H4 (cell line): ENCODE measurements at places on chromosomes 4 and X.
A peak's percentile ranks its signal among the peaks of the same experiment; 100 is the strongest.

- peak; percentile 81 for DNase-seq
Measured at GRCh38 chr4:93776386-93777080, 52.0 kb upstream of the ATOH1 start.

- DNase-seq, result no peak
Measured at GRCh38 chr4:153929675-153930074, 140.8 kb upstream of the SFRP2 start.

DNA sequence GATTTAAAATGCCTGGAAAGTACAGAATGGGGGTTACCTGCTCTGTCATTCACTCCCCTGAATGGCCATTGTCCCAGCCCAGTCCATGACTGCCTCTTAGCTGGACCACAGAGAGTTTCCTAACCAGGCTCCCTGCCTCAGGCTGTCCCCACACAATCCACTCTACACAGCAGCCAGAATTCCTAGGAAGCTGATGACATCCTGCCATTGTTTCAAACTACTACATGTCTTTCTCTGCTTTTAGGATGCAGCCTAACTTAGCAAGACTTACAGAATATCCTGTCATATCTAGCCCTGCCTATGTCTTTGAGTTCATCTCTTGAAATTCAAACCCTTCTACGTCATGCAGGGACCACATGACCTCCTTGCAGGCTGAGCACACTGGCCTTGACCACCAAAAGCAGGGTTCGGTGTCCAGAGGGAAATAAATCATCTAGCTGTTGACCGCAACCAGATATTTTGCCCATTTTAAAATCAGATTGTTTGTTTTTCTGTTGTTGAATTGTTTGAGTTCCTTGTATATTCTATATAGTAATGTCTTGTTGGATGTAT is 16.1 kb upstream of the CRMP1 start:
- no peak for DNase-seq

DNA sequence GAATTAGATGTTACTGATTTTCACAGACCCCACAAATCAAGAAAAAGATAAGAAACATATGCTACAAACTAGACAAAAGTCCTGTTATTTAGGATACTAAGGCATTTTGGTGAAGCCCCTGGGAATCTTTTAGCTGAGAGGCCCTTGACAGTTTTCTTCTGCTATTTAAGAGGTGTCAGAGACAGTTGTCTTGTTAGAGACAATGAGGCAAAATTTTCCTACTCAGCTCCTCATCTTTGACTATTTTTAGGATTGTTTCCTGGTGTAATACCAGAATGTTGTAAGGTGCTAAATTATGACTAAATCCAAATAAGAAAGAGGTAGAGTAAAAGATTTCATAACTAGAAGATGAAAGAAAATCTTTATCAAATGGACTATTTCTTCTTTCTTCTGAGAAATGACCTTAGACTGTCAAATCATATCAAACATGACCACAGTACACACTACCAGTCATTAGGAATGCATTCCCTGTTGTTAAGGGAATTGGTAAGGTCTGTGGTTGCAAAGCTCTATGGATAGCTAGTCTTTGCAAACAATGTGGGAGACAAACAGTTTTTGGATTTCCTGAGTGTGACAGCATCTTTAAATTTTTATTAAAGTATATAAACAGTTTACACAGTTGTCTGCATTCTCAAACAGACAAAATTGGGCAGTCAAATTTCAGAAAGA is 926.1 kb downstream of the ADGRL3 start:
- DNase-seq, result no peak

DNA sequence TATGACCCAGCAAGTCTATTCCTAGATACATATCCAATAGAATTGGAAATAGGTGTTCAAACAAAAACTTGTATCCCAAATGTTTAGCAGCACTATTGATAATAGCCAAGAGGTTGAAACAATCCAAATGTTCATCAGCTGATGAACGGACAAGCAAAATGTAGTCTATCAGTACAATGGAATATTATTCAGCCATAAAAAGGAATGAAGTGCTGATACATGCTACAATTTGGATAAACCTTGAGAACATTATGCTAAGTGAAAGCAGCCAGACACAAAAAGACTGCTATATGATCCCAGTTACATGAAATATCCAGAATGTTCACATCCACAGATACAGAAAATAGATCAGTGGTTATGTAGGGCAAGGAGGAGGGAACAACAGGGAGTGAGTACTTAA is 50.1 kb downstream of the PLAC1 start:
- no peak for DNase-seq

DNA sequence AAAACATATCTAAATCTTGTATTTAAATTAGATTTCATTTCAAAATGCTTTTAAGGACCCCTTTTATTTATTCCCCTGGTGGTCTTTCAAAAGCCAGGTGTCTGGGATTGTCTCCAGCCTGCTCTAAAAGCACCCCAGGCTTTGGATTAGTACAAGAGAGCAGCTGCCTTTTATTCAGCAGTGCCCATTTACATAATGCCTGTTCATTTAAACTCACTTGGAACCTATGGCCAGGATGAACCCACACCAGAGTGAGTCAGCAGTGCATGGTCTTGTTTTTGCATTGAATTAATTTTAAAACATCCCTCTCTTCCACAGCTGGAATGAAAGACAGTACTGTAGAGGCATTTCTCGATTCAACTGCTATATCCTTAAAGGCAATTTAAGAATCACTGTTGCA is 64.1 kb upstream of the TENM3 start:
- peak; percentile 79 for DNase-seq

- DNase-seq, result no peak
Measured at GRCh38 chr4:184053434-184053833, 148.3 kb downstream of the STOX2 start.

DNA sequence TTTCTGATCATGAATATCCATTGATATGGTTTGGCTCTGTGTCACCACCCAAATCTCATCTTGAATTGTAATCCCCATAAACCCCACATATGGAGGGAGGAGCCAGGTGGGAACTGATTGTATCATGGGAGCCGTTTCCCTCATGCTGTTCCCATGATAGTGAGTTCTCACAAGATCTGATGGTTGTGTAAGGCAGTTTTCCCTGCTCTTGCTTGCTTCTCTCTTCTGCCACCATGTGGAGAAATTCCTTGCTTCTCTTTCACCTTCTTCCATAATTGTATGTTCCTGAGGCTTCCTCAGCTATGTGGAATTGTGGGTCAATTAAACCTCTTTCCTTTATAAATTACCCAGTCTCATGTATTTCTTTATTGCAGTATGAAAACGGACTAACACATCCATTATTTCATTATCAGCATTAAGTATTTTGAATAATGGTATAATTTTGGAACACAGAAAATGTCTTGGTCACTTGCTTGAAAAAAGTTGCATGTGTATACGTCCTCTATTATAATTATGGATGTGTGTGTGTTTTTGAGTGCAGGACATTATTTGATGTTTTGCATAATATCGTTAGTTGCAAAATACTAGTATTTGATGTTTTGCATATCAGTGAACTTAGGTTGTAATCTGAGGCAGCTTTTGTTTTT is 334.6 kb downstream of the PCDH10 start:
- DNase-seq, result peak; percentile 67

DNA sequence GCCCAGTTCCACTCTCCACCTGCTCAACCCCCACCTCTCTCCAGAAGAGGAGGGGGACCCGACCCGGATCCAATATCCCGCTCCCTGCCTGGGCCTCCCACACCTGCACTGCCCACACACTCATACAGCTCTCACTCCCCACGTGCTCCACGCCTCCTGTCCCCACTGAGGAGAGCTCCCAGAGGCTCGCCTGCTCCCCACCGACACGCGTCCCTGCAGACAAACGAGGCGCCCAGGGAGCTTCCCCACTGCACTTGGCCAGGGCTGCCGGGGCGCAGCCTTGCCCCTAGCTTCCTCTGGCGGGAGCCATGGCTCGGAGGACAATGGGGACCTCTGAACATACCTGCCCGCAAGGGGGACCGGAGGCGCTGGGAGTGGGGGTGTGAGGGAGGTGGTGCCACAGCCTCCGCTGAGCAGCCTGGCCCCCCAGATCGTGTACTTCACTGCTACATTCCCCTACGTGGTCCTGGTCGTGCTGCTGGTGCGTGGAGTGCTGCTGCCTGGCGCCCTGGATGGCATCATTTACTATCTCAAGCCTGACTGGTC is 5.0 kb downstream of the SLC6A8 start:
- DNase-seq, result no peak

DNA sequence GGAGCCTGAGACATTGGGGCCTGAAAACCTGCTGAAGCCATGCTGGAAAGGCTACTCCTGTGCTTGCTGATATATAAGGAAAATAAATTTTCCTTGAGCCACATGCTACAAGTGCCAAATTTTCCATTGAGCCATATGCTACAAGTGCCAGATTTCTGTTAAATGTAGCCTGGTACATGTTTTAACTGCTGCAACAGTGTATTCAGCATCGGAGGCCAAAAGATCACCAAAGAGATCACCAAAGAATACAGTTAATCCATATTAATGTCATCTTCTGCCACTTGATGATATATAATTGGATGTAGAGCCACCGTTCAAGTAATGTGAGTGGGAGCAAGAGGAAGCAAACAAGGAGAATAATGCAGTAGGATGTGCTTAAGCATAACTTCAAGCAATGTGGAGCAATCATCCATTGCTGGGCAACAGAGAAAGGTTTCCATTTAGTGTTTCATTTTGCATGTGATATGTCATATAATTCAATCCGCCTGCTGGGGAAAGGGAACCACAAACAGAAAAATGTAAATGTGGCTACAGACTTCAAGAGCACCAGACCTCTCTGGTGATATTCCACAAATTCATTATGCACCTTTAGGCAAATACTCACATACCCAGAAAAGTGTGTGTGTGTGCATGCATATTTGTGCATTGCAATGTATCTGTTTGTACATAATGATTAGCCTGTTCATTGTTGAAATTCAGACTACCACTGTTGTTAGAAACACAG is 295.9 kb downstream of the KCNIP4 start:
- no peak for DNase-seq

GRCh38 chrX:44147130-44147529 is 173.9 kb upstream of the NDP start:
- no peak for DNase-seq

GRCh38 chr4:121977251-121978171 is 25.7 kb upstream of the TRPC3 start:
- no peak for DNase-seq

DNA sequence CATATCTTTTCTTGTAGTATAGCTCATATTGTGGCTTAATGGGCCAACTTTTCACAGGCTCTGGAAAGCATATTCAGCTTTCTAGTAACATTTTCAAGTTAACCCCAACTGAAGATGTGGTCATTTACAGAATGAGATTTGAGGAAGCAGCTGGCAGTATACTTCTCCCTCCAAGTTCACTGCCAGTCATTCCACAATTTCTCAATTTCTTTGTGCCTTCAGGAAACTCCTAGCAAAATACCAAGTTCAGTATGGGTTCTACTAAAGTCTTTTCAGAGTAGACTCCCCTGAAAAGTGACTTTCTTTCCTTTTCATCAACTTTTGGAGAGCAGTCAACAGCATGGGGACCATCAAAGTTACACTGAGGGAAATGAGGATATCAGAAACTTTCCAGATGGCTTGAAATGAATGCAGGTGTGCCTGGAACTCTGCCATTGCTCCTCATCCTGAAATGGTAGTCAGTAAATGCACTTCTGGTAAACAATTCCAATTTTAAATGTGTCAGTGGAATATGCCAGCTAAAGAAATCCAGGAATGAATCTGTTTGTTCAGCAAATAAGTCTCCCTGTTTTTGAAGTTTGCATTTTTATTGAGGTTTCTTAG is 81.5 kb upstream of the TEX13D start:
- no peak for DNase-seq

- peak; percentile 45 for DNase-seq
Measured at GRCh38 chr4:168569066-168569930, 72.4 kb downstream of the PALLD start.
